ENCODE measurements at places on chromosomes 5 and 9. TPM values are rescaled to one million over a fixed set of nuclear protein-coding genes. Genes with fewer than 3 reads are reported as not detected.

GRCh38 chr5:108220834-108221233 lies 161.1 kb downstream of the FBXL17 start:
- no peaks in the 10 kb centered on the region for H3K36me3 ChIP-seq
- DNase-seq: no peak
- no peak overlapping the region for H3K27ac ChIP-seq
- H3K4me3 ChIP-seq: no peak overlapping the region
- no peaks in the 10 kb centered on the region for H3K4me1 ChIP-seq

Gene HAVCR2
- total RNA-seq: 2.6 TPM

- no peak overlapping the region for H3K4me3 ChIP-seq
- no peak overlapping the region for H3K27ac ChIP-seq
- H3K4me1 ChIP-seq: no peaks in the 10 kb centered on the region
- H3K36me3 ChIP-seq: no peaks in the 10 kb centered on the region
- no peak for DNase-seq
- H3K27me3 ChIP-seq: no peaks in the 10 kb centered on the region
Measured at GRCh38 chr5:97229196-97229595, 46.1 kb upstream of the RIOK2 start.

Gene SLC6A18
- not detected for total RNA-seq

- no peaks in the 10 kb centered on the region for H3K27me3 ChIP-seq
- no peaks in the 10 kb centered on the region for H3K36me3 ChIP-seq
Measured at GRCh38 chr5:173804579-173804978, 83.6 kb upstream of the CPEB4 start.

GRCh38 chr5:116626945-116627679 lies 52.5 kb upstream of the SEMA6A start:
- no peaks in the 10 kb centered on the region for H3K4me1 ChIP-seq
- DNase-seq: no peak
- H3K36me3 ChIP-seq: no peaks in the 10 kb centered on the region
- H3K4me3 ChIP-seq: no peak overlapping the region
- no peak overlapping the region for H3K27ac ChIP-seq

DNA sequence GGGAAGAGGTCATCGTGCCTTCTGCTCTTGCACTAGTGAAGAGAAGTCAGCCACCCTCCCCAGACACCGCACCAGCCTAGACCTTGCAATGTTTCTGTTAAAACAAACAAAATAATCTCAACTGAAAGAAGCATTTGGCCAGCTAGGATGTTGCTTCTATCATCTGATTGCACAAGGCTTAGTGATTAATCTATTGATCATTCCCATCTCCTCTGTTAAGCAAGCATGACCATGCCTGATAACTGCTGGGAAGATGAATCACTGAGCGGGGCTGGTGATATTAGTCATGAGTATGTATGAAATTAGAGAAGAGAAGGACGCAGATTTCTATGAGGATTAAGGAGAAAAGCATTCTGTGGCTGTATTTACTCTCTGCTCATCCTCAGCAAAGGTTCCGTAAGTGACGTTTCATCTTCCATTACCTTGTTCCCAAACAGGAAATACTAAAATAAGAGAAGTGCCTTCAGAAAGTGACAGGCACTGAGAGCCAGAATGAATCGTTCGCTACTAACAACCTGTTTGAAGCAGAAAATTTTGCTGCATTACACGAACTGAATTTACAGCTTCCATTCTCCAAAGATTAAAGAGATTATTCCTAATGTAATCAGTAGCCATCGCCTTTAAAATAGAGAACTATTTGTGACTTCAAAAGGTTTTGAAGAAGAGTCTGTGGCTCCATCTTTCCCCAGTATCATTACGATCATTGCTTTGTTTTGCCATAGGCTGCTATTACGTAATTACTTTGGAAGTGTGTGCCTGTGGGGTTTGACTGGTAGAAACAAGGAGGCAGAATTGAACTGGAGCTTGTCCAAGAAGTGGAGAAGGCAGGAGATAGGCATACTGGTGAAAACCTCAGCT lies 219.1 kb downstream of the MED10 start:
- no peak overlapping the region for H3K4me3 ChIP-seq
- no peaks in the 10 kb centered on the region for H3K27me3 ChIP-seq
- no peaks in the 10 kb centered on the region for H3K4me1 ChIP-seq

Gene SPINK6
- total RNA-seq: not detected

GRCh38 chr5:150765011-150765798 lies 6.4 kb upstream of the DCTN4 start:
- no peaks in the 10 kb centered on the region for H3K4me1 ChIP-seq
- no peak overlapping the region for H3K27ac ChIP-seq
- no peak for DNase-seq
- H3K4me3 ChIP-seq: no peak overlapping the region
- H3K36me3 ChIP-seq: no peaks in the 10 kb centered on the region

Gene GARIN3
- total RNA-seq: not detected

- no peak overlapping the region for H3K27ac ChIP-seq
- H3K4me1 ChIP-seq: no peaks in the 10 kb centered on the region
- no peaks in the 10 kb centered on the region for H3K36me3 ChIP-seq
- no peak for DNase-seq
Measured at GRCh38 chr9:23309800-23310199, 516.2 kb downstream of the ELAVL2 start.

Gene PAIP2
- total RNA-seq: 121 TPM

GRCh38 chr5:6705088-6705487 lies 8.1 kb upstream of the TENT4A start:
- H3K4me3 ChIP-seq: no peak overlapping the region
- DNase-seq: no peak
- no peaks in the 10 kb centered on the region for H3K4me1 ChIP-seq
- no peaks in the 10 kb centered on the region for H3K36me3 ChIP-seq
- no peaks in the 10 kb centered on the region for H3K27me3 ChIP-seq

DNA sequence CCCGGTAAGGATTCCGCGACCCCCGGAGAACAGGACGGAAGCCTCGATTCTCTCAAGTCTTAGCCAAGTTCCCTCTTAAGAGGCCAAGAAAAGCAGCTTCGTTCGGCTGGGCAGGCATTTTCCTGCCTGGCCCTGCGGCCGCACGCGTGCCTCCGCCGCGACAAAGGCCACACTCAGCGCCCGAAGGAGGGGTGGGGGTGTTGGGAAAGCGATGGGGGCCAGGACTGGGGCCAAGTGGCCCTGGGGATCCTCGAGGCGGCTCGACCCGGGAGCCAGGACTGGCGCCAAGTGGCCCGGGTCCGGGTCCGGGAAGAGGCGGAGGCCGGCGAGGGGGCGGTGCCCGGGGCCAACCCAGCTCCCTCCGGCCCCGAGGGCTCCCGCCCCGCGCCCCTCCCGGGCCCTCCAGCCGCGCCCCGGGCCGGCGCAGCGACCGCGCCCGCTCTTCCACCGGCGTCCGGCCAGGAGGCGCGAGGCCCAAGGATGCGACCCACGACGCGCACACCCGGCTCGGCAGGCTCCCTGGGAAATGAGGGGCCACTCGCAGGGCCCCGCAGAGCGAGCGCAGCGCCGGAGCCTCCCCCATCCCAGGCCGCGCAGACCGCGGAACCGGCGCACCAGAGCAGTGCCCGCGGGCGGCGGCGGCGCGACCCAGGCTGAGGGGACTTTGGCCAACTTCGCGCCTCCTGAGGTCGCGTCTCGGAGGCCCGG lies 756 bp downstream of the VAV2 start:
- H3K36me3 ChIP-seq: no peaks in the 10 kb centered on the region
- peaks cover 28% of the 10 kb centered on the region for H3K4me1 ChIP-seq
- H3K27ac ChIP-seq: no peak overlapping the region
- H3K27me3 ChIP-seq: no peaks in the 10 kb centered on the region

Gene ARHGEF28
- not detected for total RNA-seq

DNA sequence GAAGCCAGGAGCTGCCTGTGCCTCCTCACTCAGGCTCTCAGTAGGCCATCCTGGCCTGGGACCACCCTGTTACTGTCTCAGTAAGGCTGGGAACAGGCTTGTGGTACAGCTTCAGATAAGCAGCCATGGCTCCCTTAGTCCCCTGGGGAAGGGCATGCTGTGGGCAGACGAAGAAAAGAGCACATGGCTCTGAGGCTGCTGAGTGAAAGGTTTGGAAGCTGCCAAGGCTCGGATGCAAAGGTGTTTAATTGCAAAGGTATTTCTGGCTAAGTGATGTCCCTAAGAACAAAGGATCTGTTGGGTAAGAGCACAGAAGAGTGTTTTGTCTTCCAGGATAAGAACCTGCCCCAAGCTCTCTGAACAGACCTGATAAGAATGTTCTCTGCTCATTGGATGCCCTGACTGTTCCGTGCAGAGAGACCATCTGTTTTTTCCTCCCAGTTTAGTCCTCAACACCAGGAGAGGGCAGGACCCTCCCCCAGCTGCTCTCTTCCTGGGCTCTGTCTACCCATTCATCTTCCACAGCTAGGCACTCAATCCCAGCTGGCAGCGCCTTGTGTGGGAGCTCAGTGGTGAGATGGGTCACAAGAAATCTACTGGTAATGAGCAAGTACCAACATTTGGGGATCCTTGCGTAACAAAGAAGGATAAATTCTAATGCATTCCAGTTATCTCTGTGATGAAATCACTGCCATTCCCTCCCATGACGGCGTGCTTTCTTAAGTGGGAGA lies 17.7 kb downstream of the ANGPTL2 start:
- H3K36me3 ChIP-seq: no peaks in the 10 kb centered on the region
- no peaks in the 10 kb centered on the region for H3K4me1 ChIP-seq
- no peak overlapping the region for H3K27ac ChIP-seq

Data from B cell (primary cell).